ENCODE measurements at places on chromosomes 5 and 9.
A peak's percentile ranks its signal among the peaks of the same experiment; 100 is the strongest.

DNA sequence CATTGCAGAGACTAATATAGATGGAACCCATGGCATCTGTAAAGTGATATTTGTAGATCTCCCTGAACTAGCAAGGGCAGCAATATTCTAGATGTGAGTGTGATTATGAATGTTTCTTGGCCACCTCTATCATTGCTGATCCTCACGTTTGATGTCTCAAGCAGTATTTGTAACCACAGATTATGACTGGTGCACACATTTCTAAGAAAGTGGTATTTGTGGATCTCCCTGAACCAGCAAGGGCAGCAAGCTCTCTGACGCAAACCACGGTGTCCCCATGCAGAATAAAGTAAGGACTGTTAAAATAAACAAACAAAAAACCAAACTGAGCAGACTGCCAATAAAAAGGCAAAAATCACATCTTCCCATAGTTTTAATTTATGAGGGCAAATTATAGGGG is 301.3 kb downstream of the CSNK1G3 start:
- no peak for DNase-seq

DNA sequence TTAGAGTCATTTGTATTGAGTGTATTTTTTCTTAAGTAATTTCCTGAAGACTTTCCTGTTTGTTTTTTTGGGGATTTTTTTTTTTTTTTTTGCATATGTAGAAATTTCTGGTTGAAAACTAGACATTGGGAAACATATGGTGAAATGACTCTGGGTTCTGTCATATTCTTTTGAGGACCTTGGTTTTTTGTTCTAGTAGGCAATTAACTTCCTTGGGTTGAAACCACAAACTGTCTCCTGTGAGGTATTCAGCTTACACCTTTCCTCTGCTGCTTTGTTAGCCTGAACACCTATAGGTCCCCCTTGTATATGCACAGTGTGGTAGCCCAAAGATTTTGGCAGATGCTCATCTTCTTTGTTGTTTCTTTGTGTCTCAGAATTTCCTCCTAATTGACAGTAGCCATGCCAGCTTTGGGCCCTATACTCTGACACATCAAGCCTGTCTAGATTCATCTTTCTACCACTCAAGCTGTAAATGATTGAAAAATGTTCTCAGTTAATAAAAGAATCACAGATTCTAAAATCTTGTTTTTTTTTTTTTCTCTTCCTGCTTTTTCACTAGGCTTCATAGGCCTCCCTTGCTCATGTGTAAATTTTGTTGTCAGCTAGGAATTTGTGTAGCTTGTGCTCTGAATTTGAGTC is 140.6 kb downstream of the COMMD10 start:
- no peak for DNase-seq

DNA sequence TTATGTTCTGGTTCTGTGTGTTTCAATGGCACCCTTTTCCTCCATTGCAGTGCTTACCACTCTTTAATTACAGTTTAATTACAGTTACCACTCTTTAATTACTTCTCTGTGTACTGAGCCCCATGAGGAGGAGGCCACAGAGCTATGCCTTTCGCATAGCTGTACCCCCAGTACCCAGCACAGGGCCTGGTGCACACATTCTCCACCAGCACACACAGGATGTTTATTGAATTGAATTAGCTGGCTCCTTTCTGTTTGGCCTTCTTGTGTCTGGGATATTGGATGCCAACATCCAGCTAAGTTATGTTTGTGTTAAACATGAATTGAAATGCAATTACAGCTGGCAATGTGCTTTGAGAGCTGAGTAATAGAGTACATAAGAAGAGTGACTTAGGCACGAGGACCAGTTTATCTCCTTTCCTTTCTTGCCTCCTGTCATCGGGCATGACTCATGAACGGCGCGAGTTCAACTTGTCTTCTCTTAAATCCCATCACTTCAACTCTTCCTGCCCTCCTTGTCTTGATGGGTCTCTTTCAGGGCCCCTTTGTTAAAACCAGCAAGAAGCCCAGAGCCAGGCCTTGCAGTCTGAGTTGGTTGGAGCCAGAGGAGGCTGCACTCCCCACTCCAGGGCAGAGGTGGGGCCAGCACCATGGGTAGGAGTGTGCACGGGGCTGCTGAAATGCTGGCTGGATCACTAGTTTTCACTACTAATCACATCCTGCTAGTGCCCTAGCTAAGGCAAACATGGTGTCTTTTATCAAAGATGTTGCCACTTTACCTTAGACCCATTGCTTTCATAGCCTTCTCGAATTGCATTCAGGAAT is 37.4 kb downstream of the MVB12B start:
- peak; percentile 32 for DNase-seq

DNA sequence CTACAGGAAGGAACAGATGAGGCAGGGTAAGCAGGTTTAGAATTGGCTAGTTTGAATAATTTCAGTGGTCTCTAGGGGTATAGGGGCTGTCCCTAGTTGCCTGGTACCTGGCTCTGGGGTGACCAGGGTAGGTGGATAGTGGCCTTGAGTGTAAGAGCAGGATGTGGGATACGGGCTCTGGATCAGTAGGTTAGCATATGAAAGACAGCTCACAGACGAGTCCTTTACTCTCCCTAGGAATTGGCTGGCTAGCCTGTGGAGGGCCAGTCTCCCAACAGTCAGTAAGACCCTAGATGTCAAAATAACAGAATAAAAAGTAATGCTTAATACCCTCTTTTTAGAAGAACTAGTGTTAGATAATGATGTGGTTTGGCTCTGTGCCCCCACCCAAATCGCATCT is 16.6 kb upstream of the C9orf152 start:
- DNase-seq, result no peak

DNA sequence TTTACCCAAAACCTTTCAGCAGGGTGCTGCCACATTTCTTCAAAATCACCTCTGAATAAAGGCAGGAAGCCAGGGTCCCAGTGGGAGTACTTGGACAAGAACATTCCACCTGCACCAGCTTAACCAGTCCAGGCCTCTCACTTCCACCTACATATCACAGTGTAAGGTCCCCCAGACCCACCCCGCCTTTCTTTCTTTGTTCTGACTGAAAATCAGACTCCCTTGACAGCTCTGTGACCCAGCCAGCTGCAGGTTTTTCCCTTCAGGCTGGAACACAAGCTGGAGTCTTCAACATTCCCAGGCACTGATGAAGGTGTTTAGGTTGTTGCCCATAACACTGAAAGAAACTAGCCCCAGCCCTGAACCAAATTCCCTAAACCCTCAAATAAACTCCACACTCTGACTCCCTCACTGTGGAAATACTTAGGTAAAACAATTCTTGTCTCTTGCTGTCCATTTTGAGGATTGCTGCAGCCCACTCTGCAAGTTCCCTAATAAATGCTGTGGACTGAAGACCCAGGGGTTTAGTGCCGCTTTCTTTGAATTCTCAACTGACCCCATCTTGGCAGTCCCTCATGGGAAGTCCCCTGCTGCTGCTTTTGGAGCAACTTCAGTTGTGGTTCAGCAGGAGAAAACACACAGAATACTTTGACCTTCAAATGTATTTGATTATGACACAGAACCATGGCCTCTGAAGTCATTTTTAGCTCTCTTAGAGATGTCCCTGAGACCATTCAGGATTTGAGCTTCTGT is 24.8 kb downstream of the P4HA2 start:
- DNase-seq, result no peak

GRCh38 chr5:25975885-25976284 is 1062.5 kb downstream of the CDH9 start:
- DNase-seq, result no peak

- peak; percentile 11 for DNase-seq
Measured at GRCh38 chr9:86974421-86974820, 27.1 kb upstream of the GAS1 start.

DNA sequence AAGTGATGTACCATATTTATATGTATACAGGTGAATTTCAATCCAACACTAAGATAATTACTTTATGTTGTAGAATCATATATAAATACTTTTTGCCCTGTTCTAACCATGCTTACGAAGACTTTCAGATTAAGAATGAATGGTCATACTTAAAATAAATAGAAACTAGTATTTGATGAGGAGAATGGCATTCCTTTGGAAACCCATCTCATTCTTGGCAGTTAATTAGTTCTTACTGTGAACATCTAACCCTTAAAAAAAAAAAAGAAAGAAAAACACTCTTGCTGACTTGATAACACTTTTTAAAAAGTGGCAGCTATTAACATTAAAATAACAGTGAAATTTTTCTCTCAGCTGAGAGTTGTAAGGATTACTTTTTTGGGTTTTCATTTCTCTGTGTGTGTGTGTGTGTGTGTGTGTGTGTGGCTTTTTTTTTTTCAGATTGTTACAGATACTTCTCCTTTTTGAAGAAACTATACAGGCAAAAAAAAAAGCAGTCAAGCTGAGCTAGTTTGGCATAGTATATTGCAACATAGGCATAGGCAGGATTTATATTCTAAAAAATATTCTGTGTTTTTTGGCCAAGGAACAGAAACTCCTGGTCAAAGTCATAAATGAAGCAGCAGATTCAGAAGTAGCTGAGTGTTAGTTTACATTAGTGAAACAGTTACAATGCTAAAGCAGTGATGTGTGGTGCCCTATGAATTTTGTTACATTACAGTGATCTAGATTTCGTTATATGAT is 163.5 kb downstream of the CD180 start:
- DNase-seq, result no peak
